ENCODE measurements at places on chromosomes 7 and 10.

- DNase-seq: no peak
Measured at GRCh38 chr7:92590711-92591310, 621 bp upstream of the FAM133B start.

DNA sequence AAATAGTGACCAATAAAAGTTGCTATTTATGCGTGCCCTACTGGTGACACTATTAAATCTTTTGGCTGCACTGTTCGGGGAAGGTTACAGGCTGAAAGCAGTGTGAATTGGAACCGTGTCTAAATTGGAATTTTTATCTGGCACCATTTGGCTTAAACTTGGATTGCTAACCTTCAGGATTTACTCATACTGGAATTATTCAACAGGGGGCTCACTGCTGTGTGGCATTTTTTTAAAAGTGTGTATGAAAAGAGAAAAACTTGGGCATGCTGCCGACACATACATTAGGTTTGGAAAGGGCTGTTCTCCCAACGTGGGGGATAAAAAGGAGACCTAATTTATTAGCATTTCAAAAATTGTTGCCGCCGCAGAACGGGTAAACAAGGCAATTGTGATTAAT lies 537.9 kb upstream of the MGMT start:
- no peak for DNase-seq

- DNase-seq: no peak
Measured at GRCh38 chr7:466465-467191, 53.0 kb downstream of the PDGFA start.

GRCh38 chr7:135320268-135320667 lies 86.6 kb downstream of the STRA8 start:
- DNase-seq: no peak

GRCh38 chr10:102235598-102235920 lies 5.8 kb downstream of the PITX3 start:
- no peak for DNase-seq

DNA sequence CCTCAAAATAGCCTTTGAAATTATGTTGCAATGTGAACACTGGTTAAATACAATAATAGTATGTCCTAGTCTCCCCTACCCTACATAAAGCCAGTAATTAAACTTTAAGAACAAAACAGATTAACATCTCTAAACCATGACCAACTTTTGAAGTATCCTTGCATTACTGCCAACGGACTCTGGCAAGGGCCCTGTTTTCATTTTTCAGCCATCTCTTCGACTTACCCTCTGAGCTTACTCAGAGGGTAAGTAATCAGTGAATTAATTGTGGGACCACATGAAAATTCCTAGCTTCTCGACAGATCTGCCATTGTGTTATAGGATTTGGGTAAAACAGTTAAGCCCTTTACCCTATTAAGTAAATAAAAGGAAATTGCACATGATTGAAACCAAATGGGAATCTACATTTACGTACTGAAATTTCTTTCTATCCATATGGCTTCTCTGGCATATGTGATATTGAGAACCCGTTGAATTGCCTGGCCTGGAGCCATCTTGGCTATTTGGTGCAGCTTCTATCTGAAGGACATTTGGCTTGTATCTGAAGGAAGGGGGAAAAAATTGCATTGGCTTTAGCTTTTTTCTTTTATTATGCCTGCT lies 39.6 kb downstream of the DYNC1I1 start:
- no peak for DNase-seq

GRCh38 chr10:110392868-110393740 lies 88.4 kb upstream of the SMNDC1 start:
- DNase-seq: no peak

GRCh38 chr10:60809157-60809556 lies 30.9 kb downstream of the CDK1 start:
- no peak for DNase-seq

DNA sequence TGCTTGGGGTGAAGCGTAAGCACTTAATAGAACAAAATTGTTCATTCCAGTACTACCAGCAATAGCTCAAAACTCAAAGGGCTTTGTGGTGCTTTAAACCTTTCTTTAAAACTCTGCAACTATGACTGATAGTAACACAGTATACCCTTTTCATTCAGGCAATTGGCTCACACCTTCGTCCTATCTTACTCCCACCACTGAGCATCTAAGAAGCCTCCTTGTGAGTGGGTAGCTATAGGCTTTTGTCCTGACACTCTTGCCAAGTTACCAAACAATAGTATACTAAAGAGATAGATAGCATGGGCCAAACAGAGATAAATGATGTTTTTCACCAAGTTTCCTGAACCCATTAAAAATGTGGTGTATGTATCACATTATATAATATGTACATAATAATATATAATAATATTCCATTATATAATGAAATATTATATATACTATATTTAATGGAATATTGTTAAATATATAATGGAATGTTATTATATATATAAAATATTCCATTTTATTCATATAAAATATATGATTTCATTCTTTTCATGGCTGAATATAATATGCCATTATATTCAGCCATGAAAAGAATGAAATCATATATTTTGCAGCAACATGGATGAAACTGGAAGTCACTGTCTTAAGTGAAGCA lies 96.2 kb downstream of the TES start:
- DNase-seq: no peak

GRCh38 chr10:53997953-53998352 lies 803.1 kb downstream of the PCDH15 start:
- no peak for DNase-seq

DNA sequence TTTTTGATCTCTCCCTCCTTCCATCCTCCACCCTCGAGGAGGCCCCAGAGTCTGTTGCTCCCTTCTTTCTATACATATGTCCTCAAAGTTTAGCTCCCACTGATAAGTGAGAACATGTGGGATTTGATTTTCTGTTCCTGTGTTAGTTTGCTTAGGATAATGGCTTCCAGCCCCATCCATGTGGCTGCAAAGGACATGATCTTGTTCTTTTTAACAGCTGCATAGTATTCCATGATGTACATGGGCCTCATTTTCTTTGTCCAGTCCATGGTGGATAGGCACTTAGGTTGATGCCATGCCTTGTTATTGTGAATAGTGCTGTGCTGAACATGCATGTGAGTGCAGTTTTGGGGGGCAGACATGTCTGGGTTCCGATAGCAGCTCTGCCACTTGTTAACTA lies 51.4 kb downstream of the GATA3 start:
- no peak for DNase-seq

DNA sequence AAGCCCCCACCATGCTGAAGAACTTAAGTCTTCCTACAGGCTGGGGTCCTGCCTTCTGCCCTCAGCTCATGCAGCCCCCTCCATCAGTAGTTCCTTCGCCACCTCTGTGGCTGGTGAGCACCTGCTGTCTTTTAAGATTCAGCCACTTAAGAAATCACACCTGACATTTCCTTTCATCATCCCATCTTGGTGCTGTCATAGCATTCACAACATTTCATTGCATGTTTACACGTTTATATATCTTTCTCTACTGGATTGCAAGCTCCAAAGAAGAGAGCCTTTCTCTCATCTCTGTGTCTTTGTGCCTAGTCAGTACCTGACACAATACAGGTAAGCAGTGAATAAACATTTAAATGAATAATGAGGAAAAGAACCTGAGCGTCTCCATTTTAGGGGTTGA lies 38.3 kb downstream of the SND1 start:
- no peak for DNase-seq

- no peak for DNase-seq
Measured at GRCh38 chr7:133741703-133742102, 385.4 kb upstream of the LRGUK start.

DNA sequence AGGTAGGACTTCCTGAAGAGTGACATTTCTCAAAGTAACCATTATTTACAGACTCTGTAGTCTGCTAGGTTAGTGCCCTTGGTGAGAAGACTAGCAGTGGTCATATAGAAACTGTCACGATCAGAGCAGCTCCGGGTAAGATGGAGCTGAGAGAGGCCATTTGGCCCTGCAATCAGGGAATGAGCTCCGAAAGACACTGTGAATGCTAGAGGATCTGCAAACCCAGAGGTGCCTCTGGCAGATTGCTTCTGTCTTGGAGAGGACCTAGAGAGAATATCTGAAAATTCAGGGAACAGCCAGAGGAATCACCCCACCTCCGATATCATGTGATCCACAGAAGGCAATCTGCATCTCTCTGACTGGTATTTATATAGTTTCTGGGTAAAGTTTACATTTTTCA lies 246.9 kb upstream of the KMT2E start:
- no peak for DNase-seq

- no peak for DNase-seq
Measured at GRCh38 chr7:153948060-153948459, 104.1 kb upstream of the DPP6 start.

GRCh38 chr10:84542522-84543490 lies 214.4 kb downstream of the CCSER2 start:
- DNase-seq: no peak

Data from activated gamma-delta T cell treated with anti-CD3 and anti-CD28 coated beads, Interleukin-2, amount 50 U/mL, for 16 hours (primary cell).